ENCODE measurements at places on chromosomes 1 and 21. TPM values are rescaled to one million over a fixed set of nuclear protein-coding genes. Genes with fewer than 3 reads are reported as not detected.

DNA sequence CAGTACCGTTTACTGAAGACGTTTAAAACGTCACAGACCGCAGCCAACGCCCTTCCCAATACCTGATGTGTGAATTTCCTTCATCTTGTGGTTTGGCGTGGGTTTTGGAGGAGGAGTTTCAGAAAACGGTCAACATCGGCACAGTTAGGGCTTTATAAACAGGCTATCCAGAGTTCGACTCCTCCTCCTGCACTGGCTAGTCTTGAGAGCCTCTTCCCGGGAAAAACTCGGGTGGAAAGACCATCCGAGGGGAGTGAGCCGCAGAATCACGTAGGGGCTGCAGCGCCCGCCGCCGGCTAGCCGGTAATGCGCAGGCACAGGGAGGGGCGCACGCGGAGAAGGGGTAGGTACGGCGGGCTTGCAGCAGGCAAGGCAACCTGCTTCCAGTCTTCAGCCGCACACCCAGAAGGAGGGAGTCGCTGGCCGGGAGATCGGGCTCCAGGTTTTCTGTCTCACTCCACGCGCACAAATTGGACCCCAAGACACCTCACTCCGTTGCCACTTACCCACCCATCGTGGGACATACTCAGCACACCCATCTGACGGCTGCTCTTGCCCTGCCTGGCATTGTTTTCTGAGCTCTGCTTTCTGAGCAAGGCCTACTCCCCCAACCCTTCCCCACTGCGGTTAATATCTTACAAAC, 25.4 kb downstream of the SLC19A2 start:
- peaks cover under 1% of the 10 kb centered on the region for H3K36me3 ChIP-seq
- H3K4me1 ChIP-seq: peaks cover 13% of the 10 kb centered on the region
- peak overlapping the region; percentile 70 for H3K4me3 ChIP-seq
- H3K27me3 ChIP-seq: no peaks in the 10 kb centered on the region
- no peak overlapping the region for H3K27ac ChIP-seq

GRCh38 chr1:11498956-11499594, 20.1 kb downstream of the DISP3 start:
- no peak overlapping the region for H3K27ac ChIP-seq
- H3K36me3 ChIP-seq: no peaks in the 10 kb centered on the region
- peaks cover 18% of the 10 kb centered on the region for H3K27me3 ChIP-seq
- H3K4me1 ChIP-seq: no peaks in the 10 kb centered on the region
- DNase-seq: no peak
- H3K4me3 ChIP-seq: no peak overlapping the region

DNA sequence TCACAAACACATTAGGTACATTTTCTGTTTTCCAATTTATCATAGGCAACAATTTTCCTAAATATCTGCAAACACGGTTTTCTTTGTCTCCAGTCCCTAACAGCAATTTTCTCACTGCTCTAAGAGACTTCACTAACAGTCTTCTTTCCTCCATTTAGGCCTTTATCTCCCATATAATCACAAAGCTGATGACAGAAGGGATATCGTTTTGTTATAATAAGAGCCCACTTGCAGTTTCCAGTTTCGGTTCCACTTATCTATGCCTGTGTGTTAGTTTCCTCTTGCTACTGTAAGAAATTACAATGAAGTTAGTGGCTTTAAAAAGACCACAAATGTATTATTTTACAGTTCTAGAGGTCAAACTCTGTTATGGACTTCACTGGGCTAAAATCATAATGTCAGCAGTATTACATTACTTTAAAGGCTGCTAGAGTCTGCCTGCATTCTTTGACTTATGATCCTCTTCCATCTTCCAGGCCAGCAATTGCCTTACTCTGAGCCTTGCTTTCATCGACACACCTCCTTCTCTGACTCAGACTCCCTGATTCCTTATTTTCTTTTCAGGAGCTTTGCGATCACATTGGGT, 549.3 kb downstream of the NCAM2 start:
- H3K27me3 ChIP-seq: no peaks in the 10 kb centered on the region
- no peak overlapping the region for H3K27ac ChIP-seq
- no peaks in the 10 kb centered on the region for H3K36me3 ChIP-seq
- DNase-seq: no peak
- no peaks in the 10 kb centered on the region for H3K4me1 ChIP-seq

- no peaks in the 10 kb centered on the region for H3K36me3 ChIP-seq
- no peaks in the 10 kb centered on the region for H3K4me1 ChIP-seq
- no peak overlapping the region for H3K4me3 ChIP-seq
- no peaks in the 10 kb centered on the region for H3K27me3 ChIP-seq
- no peak overlapping the region for H3K27ac ChIP-seq
These were observed 659.0 kb downstream of the PTPRC start for GRCh38 chr1:199297887-199298286.

- no peak overlapping the region for H3K4me3 ChIP-seq
- no peaks in the 10 kb centered on the region for H3K36me3 ChIP-seq
- no peak for DNase-seq
- no peak overlapping the region for H3K27ac ChIP-seq
- H3K27me3 ChIP-seq: no peaks in the 10 kb centered on the region
- H3K4me1 ChIP-seq: no peaks in the 10 kb centered on the region
These were observed 15.4 kb downstream of the COL16A1 start for GRCh38 chr1:31688233-31688918.

BLZF1 gene
- 4.8 TPM for polyA plus RNA-seq

DNA sequence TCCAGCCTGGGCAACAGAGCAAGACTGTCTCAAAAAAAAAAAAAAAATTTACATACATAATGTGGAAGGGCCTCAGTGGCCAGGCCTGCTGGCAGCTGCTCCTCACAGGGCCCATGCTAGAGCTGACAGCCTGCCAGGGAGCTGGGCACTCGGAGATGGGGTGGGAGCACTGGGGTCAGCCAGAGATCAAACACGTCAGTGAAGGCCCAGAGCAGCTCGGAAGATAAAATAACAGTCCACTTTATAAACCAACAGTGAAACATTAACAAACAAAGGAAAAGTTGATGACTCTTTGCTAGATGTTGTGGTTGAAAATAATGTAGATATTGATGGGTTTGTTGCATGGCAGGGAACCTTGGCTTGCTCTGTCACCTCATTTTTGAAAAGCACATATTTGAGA, 42.7 kb downstream of the ATP5PF start:
- no peak for DNase-seq
- H3K4me1 ChIP-seq: no peaks in the 10 kb centered on the region
- no peak overlapping the region for H3K27ac ChIP-seq
- H3K27me3 ChIP-seq: no peaks in the 10 kb centered on the region
- H3K4me3 ChIP-seq: no peak overlapping the region

- no peaks in the 10 kb centered on the region for H3K36me3 ChIP-seq
- H3K27me3 ChIP-seq: no peaks in the 10 kb centered on the region
- no peak for DNase-seq
These were observed 986.0 kb downstream of the TTLL7 start for GRCh38 chr1:83012950-83013349.

DNA sequence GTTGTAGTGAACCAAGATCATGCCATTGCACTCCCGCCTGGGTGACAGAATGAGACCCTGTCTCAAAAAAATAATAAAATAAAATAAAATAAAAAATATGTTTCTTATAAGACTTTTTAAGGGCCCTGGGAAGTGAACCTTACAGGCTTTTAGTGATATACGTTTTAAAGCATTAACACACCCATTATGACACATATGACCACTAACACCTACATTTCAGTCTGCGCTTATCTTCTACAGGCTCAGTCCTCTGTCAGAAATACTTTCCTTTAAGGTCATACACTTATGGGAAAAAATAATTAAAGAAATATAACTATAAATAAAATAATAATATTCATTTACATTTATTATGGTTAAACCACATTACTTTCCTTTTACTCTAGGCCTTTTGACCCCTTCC, 21.9 kb downstream of the ADSS2 start:
- H3K4me1 ChIP-seq: peaks cover 5% of the 10 kb centered on the region
- DNase-seq: no peak
- no peak overlapping the region for H3K27ac ChIP-seq
- H3K4me3 ChIP-seq: no peak overlapping the region
- H3K36me3 ChIP-seq: peaks cover 43% of the 10 kb centered on the region

OPTC gene
- polyA plus RNA-seq: not detected

- H3K4me1 ChIP-seq: no peaks in the 10 kb centered on the region
- no peaks in the 10 kb centered on the region for H3K27me3 ChIP-seq
- H3K4me3 ChIP-seq: no peak overlapping the region
- no peak overlapping the region for H3K27ac ChIP-seq
- no peak for DNase-seq
These were observed 39.0 kb upstream of the DENND1B start for GRCh38 chr1:197814306-197814705.

DNA sequence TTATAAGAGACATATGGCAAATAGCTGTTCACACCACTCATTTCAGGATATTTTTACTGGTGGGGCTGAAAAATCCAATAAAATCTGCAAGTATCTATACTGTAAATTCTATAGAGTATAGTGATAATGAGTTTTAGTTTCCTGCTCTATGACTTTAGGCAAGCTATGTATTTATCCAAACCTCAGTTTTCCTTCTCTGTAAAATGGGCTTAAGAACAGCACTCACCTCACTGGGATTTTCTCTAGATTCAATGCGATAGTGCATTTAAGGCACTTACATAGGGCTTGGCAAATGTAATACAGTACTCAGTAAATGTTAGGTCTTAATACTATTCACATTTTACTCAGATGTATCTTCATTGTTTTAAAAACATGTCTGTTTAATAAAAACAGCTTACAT, 168.7 kb downstream of the ATG4C start:
- no peak for DNase-seq
- no peaks in the 10 kb centered on the region for H3K36me3 ChIP-seq
- no peaks in the 10 kb centered on the region for H3K4me1 ChIP-seq

CASQ1 gene
- polyA plus RNA-seq: 0.09 TPM

GRCh38 chr1:112506731-112507130, 2.0 kb upstream of the WNT2B start:
- H3K27me3 ChIP-seq: peaks cover 57% of the 10 kb centered on the region
- no peak for DNase-seq
- H3K27ac ChIP-seq: no peak overlapping the region

DNA sequence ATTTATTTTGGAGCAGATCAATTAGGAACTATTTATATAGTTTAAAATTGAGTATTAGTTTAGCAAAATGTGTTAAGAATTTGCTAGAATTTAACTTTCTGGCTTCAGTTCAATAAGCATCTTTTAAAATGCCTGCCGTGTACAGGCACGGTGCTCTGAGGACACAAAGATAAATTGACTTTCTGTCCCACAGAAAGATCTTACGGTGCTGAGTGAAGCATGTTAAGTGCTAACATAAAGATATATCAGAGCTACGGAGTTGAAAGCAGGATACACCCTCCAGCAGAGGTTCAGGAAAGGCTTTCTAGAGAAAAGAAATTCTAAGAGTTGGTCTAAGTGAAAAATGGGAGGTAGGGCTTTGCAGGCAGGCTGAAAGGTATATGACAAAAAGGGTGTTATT, 305.4 kb downstream of the GRIK1 start:
- no peaks in the 10 kb centered on the region for H3K27me3 ChIP-seq
- no peak for DNase-seq
- no peaks in the 10 kb centered on the region for H3K36me3 ChIP-seq
- H3K4me3 ChIP-seq: no peak overlapping the region
- H3K4me1 ChIP-seq: peaks cover 24% of the 10 kb centered on the region
- H3K27ac ChIP-seq: no peak overlapping the region

- H3K36me3 ChIP-seq: peaks cover 64% of the 10 kb centered on the region
- no peak overlapping the region for H3K4me3 ChIP-seq
- no peaks in the 10 kb centered on the region for H3K27me3 ChIP-seq
- no peak for DNase-seq
These were observed 111.1 kb downstream of the COP1 start for GRCh38 chr1:176096015-176096414.

DNA sequence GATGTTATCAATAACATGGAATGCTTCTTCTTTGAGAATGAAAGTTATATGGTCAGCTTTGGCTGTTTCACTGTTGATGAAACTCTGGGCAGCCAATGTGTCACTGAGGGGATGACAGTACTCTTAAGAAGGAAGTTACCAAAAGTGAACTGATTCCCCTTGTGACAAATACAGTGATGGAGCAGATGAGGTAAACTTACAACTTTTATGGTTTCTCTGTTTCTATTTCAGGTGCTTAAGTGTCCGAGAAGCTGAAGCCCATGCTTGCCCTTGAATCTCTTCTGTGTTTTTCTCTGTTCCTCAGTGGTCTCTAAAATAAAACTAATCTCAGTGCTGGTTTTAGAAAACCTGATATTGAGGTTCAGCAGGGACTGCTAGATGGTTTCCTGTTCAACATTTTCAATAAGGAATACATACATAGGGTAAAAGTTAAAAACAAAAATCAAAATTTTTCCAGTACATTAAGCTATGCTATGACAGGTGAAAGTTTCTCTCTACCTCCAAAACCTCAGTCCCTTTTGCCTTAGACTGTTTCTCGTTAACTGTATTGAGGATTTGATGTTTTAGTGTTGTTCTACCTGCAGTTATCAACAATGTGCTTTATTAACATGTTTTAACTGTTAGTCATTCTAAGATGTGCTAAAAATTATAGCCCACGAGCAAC, 454.4 kb upstream of the ADGRL4 start:
- H3K36me3 ChIP-seq: no peaks in the 10 kb centered on the region
- no peaks in the 10 kb centered on the region for H3K27me3 ChIP-seq
- H3K4me1 ChIP-seq: no peaks in the 10 kb centered on the region
- no peak overlapping the region for H3K4me3 ChIP-seq

- no peaks in the 10 kb centered on the region for H3K4me1 ChIP-seq
- no peaks in the 10 kb centered on the region for H3K27me3 ChIP-seq
- DNase-seq: no peak
- no peaks in the 10 kb centered on the region for H3K36me3 ChIP-seq
These were observed 92.5 kb downstream of the ITSN1 start for GRCh38 chr21:33734818-33735217.

DNA sequence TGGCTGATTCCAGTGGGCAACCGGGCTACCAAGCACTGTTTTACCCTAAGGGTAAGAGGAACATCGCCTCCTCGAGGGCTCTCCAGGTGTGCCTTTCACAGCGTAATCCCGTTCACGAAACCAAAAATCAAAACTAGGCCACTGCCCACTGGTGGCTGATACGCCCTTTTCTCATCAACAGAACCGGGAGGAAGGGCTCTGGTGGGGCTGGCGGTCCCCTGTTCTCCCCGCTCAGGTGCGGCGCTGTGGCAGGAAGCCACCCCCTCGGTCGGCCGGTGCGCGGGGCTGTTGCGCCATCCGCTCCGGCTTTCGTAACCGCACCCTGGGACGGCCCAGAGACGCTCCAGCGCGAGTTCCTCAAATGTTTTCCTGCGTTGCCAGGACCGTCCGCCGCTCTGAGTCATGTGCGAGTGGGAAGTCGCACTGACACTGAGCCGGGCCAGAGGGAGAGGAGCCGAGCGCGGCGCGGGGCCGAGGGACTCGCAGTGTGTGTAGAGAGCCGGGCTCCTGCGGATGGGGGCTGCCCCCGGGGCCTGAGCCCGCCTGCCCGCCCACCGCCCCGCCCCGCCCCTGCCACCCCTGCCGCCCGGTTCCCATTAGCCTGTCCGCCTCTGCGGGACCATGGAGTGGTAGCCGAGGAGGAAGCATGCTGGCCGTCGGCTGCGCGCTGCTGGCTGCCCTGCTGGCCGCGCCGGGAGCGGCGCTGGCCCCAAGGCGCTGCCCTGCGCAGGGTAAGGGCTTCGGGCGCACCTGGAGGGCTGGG, at the start of gene IL6R:
IL6R (plus strand) TSS at position 360 of the 763 bp plus-strand sequence; CDS start at position 647, 287 bp downstream.
- H3K4me1 ChIP-seq: peaks cover 89% of the 10 kb centered on the region
- H3K4me3 ChIP-seq: peak within 1 kb of the TSS; percentile 90
- DNase-seq: peak; percentile 99

Data from CD14-positive monocyte (primary cell).